ENCODE measurements at places on chromosomes 13 and 19.
A peak's percentile ranks its signal among the peaks of the same experiment; 100 is the strongest.

DNA sequence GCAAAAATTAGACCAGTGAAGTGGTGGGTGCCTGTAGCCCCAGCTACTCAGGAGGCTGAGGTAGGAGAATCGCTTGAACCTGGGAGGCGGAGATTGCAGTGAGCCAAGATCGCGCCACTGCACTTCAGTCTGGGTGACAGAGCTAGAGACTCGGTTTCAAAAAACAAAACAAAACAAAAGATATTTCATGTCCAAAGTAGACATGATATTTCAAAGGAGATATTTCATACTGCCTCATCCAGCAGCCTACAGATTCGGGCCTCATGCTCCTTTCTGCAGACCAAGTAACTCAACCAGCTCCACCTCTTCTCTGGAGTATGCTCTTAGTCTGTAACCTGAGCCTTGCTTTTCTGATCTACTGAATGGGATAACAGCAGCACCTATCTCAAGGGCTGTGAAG, 15.0 kb downstream of the ZC3H4 start:
- no peak for DNase-seq

- DNase-seq, result no peak
Measured at GRCh38 chr13:113791226-113791625, 32.2 kb downstream of the TMEM255B start.

- DNase-seq, result no peak
Measured at GRCh38 chr13:110869231-110869804, 45.6 kb downstream of the ANKRD10 start.

- DNase-seq, result no peak
Measured at GRCh38 chr13:38656699-38657098, 30.2 kb upstream of the FREM2 start.

DNA sequence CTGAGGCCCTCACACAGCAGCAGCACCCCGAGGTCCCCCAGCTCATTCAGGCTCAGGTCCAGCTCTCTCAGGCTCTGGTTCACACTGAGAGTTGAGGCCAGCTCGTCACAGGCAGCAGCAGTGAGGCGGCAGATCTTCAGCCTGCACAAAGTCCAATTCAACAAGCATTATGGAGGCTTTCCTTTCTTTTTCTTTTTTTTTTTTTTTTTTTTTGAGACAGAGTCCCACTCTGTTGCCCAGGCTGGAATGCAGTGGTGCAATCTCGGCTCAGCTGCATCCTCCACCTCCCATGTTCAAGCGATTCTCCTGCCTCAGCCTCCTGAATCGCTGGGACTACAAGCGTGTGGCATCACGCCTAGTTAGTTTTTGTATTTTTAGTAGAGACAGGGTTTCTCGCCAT, 22.9 kb downstream of the NLRP12 start:
- no peak for DNase-seq

GRCh38 chr13:95267662-95268342, 33.4 kb downstream of the ABCC4 start:
- DNase-seq, result no peak

DNA sequence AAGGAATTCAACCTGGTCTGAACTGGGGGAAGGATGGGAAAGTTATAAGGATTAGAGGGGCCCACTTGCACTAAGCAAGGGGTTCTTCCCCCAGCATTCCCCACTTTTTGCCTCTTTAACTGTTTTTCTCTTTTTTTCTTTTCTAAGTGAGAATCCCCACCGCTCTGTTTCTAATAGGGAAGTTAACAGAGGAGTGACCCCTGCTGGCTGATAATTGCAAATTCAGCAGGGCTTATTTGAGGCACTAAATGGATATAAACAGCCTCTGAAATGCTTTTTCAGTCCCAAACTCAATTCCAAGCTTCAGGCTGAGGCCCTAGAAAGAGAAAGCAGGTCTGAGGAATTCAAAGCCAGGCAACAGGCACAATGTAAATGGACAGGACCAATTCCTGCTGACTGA, 38.2 kb upstream of the CEACAM21 start:
- no peak for DNase-seq

DNA sequence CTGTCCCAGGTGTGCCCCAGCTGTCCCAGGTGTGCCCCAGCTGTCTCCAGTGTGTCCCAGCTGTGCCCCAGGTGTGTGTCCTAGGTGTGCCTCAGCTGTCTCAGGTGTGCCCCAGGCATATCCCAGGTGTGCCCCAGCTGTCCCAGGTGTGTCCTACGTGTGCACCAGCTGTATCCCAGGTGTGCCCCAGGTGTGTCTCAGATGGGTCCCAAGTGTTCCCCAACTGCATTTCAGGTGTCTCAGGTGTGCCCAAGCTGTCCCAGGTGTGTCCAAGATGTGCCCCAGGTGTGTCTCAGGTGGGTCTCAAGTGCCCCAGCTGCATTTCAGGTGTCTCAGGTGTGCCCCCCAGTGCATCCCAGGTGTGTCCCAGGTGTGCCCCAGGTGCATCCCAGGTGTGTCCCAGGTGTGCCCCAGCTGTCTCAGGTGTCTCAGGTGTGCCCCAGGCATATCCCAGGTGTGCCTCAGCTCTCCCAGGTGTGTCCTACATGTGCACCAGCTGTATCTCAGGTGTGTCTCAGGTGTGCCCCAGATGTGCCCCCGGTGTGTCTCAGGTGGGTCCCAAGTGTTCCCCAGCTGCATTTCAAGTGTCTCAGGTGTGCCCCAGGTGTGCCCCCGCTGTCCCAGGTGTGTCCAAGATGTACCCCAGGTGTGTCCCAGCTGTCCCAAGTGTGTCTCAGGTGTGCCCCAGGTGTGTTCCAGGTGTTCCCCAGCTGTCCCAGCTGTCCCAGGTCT, 1.3 kb upstream of the GRK1 start:
- DNase-seq, result no peak

- no peak for DNase-seq
Measured at GRCh38 chr19:53160350-53160749, 1.5 kb upstream of the ZNF347 start.

GRCh38 chr13:30572859-30573275, 44.9 kb upstream of the USPL1 start:
- no peak for DNase-seq

GRCh38 chr19:9847087-9847671, 12.1 kb downstream of the PIN1 start:
- DNase-seq, result peak; percentile 22

GRCh38 chr19:49594993-49595818, 4.2 kb downstream of the PRR12 start:
- DNase-seq, result no peak

GRCh38 chr19:15293781-15294491, 38.4 kb downstream of the BRD4 start:
- DNase-seq, result no peak

DNA sequence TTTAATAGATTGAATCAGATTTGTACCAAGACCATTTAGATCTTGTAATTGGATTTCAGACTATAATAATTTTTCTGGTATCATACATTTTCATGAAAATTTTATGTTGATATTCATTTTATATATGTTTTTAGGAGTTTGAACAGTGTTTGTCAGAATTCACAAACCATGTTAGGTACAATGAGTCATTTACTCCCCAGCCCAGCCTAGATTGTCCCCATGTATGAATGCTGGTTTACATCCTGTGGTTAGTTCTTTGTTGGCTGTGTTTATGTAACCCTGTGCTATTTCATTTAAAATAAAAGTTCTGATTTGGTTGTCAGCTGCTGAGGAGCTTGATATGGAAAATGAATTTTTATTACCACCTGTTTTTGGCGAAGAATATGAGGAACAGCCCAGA, 96.7 kb downstream of the GJA3 start:
- no peak for DNase-seq

- no peak for DNase-seq
Measured at GRCh38 chr19:45110851-45111266, 17.9 kb downstream of the PPP1R37 start.

DNA sequence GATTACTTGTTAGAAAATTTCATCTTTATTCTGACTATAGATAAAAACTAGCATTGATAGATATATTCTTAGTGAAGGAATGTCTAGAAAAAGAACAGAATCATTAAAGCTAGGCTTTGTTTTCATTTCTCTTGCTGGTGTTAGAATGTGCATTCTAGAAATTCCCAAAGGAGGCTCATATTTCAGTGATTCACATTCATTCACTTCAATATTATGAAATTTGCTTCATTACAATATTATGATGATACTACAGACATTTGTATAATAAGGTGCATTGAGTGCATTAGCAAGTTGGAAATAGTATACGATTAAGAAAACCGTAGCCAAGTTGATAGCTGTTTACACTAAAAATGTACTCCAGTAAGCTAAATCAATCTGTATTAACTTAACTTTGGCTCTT, 70.7 kb upstream of the MYCBP2 start:
- DNase-seq, result no peak

- DNase-seq, result no peak
Measured at GRCh38 chr19:13164343-13165161, 14.3 kb downstream of the IER2 start.

DNA sequence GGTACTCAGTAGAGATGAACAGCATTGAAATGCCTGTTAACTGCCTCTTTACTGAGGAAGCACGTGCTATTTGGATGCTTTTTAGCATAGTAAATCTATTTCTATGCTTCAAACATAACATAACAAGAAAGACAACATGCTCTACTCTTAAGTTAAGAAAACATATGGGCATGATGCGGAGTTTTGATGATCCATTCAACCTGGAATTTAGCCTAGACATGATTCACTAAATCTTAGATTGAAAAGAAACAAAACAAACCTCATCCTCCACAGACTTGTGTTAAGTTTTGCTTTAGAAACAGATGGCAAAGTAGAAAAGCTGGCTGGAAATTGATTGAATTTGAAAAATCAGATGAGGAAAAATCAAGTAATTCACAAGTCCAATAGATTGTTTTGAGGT, 593.8 kb downstream of the OLFM4 start:
- DNase-seq, result no peak

DNA sequence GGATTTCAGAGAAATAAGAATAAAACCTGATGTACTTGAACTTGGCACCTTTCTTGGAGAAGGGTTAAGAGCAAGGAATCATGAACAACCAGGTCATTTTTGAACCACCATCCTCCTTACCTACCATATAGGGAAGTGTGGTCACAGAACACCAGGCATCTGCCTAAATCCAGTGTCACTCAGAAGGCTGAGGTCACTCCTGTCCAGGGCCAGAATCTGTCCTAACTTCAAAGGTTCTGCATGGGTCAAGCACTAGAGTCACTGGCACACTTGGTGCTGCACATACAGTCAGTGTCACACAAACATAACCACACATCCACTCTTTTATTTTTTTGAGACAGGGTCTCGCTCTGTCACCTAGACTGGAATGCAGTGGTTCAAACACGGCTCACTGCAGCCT, 1.6 kb downstream of the ZNF565 start:
- no peak for DNase-seq

- no peak for DNase-seq
Measured at GRCh38 chr19:39030854-39031367, 1.4 kb downstream of the FBXO27 start.

GRCh38 chr19:30799865-30800755, 427.9 kb downstream of the ZNF536 start:
- no peak for DNase-seq

- DNase-seq, result no peak
Measured at GRCh38 chr19:2003874-2004273, 11.6 kb downstream of the BTBD2 start.

DNA sequence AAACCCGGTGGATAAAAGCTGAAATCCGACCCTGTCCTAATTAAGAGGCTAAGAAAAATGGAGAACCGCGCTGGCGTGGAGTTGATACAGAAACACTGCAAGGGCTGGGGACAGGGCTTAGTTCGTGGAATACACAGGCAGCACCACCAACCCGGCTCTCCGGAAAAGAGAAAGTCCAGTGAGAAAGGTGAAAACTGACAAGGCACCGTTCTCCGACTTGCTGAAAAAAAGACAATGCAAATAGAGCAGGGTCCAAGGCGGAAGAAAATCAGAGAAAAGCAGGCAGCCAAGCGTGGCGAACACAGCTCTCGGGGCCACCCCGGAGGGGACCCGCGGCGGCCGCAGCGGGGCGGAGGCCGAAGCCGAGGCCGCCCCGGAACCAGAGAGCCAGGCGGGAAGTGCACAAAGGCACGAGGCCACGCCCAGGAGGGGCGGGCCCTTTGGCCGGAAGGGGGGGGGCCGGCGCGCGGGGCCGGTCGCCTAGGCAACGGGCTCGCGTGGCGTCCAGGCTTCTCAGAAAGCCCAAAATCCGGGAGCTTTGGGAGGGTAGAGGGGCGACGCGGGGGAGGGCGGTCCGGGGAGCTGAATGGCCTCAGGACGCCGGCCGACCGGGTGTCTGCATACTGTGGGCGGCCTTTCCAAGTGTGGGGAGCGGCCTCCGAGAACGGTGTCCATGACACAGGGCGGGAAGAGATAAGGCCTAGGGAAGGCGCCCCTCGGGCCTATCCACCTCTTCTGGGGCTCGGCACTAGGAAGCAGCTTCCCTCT, 1.2 kb upstream of the ING1 start:
- DNase-seq, result peak; percentile 66

DNA sequence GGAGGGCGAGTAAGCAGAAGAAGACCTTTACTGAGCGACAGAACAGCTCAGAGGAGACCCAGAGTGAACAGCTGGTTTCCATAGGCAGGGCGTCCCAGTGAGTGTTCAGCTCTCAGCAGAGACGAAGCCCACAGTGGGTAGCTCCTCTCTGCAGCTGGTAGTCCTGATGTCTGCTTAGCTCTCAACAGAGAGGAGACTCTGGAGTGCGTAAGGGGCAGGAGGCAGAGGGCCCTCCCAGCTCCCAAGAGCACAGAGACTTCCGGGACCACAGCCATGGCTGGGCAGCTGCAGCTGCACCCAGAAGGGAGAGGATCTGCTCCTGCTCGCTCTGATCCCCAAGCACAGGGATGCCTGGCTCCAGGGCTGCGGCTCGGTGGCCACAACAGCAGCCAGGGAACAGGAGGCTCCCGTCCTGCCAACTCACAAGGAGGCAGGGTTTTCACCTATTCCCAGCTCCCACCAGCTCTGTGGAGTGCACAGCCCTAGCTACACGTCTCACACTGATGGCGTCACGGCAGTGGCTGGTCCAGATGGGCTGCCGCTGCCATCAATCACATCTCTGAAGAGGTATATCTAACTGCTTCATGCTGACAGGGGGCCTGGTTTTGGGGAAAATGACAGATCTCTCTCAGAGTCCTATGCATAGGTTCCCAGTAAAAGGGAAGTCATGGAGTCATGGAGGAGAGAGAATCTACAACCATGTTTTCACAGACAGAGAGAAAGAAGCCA, 2660.1 kb upstream of the PCDH20 start:
- peak; percentile 91 for DNase-seq

DNA sequence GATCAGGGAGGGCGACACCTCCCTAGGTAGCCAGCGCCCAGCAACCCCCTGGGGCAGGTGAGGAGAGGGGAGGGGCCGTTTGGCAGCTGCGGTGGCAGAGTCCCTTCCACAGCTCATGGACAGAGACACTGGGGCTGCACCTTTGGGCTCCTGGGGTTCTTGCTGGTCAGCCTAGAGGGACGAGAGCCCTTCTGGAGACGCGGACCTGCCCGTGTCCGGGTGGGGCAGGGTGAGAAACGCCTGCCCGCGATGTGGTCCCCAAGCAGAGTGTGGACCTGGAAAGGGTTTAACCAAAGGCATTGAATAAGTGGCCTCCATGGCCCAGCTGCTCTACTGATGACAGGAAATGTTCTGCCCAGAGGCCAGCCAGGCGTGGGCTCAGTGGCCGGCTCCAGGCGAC, 38.3 kb downstream of the ADPRHL1 start:
- DNase-seq, result no peak

DNA sequence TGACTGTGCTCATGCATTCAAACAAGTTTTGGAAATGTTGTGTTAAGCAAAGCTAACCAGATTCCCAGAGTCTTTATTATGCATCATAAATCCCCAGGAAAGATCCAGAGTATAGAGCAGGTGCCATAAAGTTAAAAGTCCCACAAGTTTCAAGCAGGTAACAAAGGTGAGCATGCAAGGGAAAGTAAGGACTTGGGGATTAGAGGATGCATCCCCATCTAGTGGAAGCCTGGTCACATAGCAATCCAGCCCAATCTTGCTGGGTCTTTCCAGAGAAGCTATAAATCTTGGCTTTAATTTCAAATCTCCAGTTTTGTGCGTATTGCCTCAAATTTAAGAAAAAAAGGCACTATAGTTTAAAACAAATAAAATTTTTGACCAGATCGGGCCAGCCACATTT, 72.7 kb downstream of the ZNF254 start:
- DNase-seq, result no peak
